CD4-positive, alpha-beta memory T cell (primary cell): ENCODE measurements at places on chromosomes 2 and 18. TPM values are rescaled to one million over a fixed set of nuclear protein-coding genes. Genes with fewer than 3 reads are reported as not detected.

DNA sequence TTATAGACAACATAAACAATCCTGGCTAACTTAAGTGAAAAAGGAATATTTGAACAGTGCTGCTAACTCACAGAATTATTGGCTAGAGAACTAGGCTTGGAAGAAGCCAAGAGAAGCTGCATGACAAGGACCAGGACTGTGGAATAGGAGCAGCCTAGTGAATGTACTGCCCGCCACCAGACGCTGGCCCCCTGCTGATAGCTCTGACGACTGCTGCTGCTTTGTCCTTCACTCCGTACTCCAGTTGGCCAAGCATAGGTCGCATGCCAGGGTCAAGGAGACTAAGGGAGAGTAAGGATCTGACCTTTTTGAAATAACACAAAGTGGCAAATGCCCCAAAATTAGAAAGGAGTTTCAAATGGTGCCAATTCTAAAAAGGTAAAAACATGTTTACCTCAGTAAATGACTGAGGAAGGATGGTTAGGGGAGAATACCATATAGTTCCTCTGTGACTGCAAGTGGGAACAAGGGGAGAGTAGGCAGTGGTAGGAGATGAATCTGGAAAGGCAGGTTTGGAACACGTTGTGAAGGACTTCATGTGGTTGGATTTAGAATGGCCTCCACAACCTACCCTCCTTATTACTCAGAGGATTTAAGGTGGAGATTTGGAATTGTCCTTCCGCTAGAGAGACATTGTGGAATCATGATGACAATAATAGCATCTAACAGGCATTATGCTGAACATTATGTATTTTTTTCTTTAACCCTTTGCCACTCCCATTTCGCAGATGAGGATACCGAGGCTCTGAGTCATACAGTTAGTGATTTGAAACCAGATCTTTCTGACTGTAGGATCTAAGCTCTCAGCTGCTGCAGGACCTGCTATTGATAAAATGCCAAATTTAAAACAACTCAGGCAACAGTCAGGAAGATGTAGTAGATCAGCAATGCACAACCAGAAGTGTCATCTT is 19.5 kb downstream of the STRADB start:
- no peak overlapping the region for H3K4me3 ChIP-seq
- DNase-seq = no peak
- H3K36me3 ChIP-seq = peaks cover 15% of the 10 kb centered on the region
- no peak overlapping the region for H3K27ac ChIP-seq
- no peaks in the 10 kb centered on the region for H3K27me3 ChIP-seq

DNA sequence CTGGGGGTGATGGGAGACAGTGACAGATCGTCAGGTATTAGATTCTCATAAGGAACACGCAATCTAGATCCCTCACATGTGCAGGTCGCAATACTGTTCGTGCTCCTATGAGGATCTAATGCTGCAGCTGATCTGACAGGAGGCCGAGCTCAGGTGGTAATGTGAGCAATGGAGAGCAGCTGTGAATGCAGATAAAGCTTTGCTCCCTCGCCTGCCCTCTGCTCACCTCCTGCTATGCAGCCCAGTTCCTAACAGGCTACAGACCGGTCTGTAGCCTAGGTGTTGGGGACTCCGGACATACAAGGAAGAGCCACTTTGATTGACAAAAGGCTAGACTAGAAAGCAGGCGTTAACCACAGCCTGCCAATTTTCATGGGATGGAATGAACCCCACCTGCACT is 183.6 kb upstream of the TMEM200C start:
- H3K27ac ChIP-seq = no peak overlapping the region
- no peak overlapping the region for H3K4me3 ChIP-seq
- H3K36me3 ChIP-seq = no peaks in the 10 kb centered on the region
- H3K27me3 ChIP-seq = no peaks in the 10 kb centered on the region

DNA sequence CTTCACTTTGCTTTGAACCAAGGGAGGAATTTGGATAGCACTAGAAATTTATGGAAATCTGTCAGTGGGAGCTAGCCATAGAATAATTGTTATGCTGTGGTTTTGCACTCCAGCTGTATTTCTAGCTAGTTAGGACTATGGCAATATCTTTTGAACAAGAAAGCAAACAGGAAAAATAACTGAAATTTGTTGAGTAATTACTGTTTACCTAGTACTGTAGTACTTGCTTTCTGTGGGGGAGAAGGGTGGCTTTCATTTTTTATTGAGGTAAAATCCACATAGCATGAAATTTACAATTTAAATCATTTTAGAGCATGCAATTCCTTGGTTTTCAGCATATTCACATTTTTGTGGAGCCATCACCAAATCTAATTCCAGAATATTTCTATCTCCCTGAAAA is 28.4 kb downstream of the MBD5 start:
- H3K4me3 ChIP-seq = no peak overlapping the region
- H3K4me1 ChIP-seq = peaks cover 4% of the 10 kb centered on the region
- H3K27ac ChIP-seq = no peak overlapping the region
- H3K27me3 ChIP-seq = no peaks in the 10 kb centered on the region
- no peak for DNase-seq

RPIA gene
- 20.9 TPM for total RNA-seq

GRCh38 chr2:227386630-227387029 is 1.1 kb downstream of the SCYGR1 start:
- no peak for DNase-seq
- H3K36me3 ChIP-seq = no peaks in the 10 kb centered on the region
- H3K4me3 ChIP-seq = no peak overlapping the region
- no peaks in the 10 kb centered on the region for H3K4me1 ChIP-seq

DNA sequence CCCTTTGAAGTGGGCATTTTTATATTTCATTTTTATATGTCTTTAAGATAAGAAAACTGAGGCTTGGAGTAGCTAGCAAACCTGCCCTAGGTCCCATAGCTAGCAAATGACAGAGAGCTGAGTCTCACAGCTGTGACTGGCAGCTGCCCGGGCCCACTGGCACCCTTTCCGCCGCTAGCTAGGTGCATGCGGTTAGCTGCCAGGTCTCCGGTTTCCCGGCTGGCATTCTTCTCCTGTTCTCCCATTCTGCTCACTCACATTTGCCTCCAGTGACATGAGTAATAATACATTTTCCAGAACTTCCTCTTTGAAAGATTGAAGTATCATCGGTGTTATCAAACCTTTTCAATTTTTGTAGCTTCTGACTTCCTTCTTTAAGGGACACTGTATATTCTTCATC is 38.7 kb downstream of the MTCL1 start:
- H3K27ac ChIP-seq = no peak overlapping the region
- no peaks in the 10 kb centered on the region for H3K27me3 ChIP-seq
- H3K4me1 ChIP-seq = peaks cover 46% of the 10 kb centered on the region
- no peak overlapping the region for H3K4me3 ChIP-seq
- no peak for DNase-seq

GRCh38 chr18:64416990-64417389 is 268.1 kb upstream of the LINC00305 start:
- no peak overlapping the region for H3K27ac ChIP-seq
- H3K4me3 ChIP-seq = no peak overlapping the region
- no peaks in the 10 kb centered on the region for H3K4me1 ChIP-seq
- DNase-seq = no peak
- no peaks in the 10 kb centered on the region for H3K27me3 ChIP-seq

- H3K36me3 ChIP-seq = no peaks in the 10 kb centered on the region
- H3K27me3 ChIP-seq = no peaks in the 10 kb centered on the region
- DNase-seq = no peak
- H3K4me3 ChIP-seq = no peak overlapping the region
Observed at GRCh38 chr2:634636-635388, 42.4 kb downstream of the TMEM18 start.

LRRTM1 gene
- not detected for total RNA-seq

DNA sequence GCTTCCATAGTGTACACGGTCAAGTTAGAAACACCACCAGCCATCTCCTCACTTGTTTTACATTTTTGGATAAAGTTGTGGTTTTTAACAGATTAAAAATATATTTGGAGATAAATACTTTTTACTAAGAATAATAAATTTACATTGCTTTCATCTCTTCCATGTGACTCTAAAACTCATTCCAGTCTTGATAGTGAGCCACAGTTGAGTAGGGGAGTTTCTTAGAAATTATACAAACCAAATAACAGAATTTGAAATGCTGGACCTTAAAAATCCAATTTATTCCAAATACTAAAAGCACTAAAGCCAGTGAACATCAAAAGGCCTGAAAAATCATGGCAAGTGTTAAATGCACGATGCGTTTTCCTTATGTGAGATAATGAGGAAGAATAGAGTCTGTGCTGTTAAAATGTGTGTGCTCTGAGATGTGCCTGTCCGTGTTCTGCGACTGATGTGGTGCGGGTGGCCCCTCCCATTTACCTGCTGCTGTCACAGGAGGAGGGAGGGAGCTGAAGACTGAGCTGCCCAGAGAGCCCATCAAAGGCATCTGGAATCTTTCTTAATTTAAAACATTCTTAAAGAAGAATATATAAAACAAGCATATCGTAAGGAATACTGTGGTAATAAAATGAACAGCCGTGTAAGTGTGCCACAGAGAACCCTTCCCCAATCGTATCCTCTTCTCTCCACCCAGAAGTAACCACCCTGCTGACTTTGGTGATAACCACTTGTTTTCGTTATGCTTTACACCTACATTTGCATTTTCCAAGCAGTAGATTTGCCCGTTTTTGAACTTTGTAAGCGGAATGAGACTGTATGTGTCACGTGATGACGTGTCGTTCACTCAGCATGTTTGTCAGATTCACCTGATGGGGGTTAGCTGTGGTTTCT is 57.0 kb upstream of the TXNDC2 start:
- no peaks in the 10 kb centered on the region for H3K27me3 ChIP-seq
- H3K4me3 ChIP-seq = no peak overlapping the region
- no peak overlapping the region for H3K27ac ChIP-seq
- no peaks in the 10 kb centered on the region for H3K36me3 ChIP-seq

DNA sequence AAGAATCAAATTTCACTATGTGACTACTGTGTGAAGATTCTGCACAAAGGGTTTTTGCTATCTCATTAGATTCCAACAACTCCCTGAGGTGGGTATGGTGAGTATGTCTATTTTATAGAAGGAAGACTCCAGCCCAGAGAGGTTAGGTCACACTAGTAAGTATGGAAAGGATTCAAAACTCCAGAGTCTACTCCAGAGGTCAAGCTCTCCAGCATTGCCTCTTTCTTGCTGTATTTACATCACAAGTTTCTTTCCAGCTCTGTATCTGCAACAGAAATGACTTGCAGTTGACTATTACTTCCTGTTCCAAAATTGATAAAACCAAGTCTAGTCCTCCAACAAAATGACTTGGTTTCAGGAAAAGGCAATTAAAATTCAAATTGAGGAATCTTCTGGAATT is 2.1 kb downstream of the COL4A4 start:
- H3K4me3 ChIP-seq = no peak overlapping the region
- H3K27ac ChIP-seq = no peak overlapping the region
- no peaks in the 10 kb centered on the region for H3K36me3 ChIP-seq
- DNase-seq = no peak
- H3K27me3 ChIP-seq = no peaks in the 10 kb centered on the region

- no peaks in the 10 kb centered on the region for H3K36me3 ChIP-seq
- no peak overlapping the region for H3K4me3 ChIP-seq
- H3K27me3 ChIP-seq = no peaks in the 10 kb centered on the region
- no peak for DNase-seq
- H3K27ac ChIP-seq = no peak overlapping the region
- H3K4me1 ChIP-seq = no peaks in the 10 kb centered on the region
Observed at GRCh38 chr18:47191961-47192360, 15.8 kb upstream of the IER3IP1 start.

DNA sequence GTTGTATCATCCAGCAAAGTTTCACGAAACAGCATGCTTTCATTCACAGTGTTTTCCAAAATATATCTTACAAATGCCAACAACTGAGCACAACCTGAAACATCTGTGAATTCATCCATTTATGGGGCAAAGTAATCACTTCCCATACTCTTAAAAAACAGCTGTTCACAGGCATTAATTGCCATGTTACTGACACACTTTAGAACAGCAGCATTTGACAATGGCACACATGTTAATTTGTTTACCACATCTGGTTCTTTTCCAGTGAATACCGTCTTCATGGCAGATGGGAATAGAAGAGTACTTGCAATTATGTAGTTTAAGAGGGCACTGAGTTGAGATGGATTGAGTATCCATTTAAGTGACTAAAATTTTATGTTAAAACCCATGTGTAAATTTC is 347.4 kb upstream of the LRP1B start:
- no peak for DNase-seq

- no peaks in the 10 kb centered on the region for H3K27me3 ChIP-seq
- H3K27ac ChIP-seq = no peak overlapping the region
- no peak overlapping the region for H3K4me3 ChIP-seq
- H3K4me1 ChIP-seq = no peaks in the 10 kb centered on the region
Observed at GRCh38 chr2:47078541-47079482, 76.3 kb downstream of the STPG4 start.

RMC1 gene
- 56.6 TPM for total RNA-seq

- H3K4me3 ChIP-seq = no peak overlapping the region
- no peaks in the 10 kb centered on the region for H3K4me1 ChIP-seq
- no peak overlapping the region for H3K27ac ChIP-seq
- no peak for DNase-seq
- H3K36me3 ChIP-seq = no peaks in the 10 kb centered on the region
Observed at GRCh38 chr2:74985978-74986609, 27.7 kb downstream of the POLE4 start.

DNA sequence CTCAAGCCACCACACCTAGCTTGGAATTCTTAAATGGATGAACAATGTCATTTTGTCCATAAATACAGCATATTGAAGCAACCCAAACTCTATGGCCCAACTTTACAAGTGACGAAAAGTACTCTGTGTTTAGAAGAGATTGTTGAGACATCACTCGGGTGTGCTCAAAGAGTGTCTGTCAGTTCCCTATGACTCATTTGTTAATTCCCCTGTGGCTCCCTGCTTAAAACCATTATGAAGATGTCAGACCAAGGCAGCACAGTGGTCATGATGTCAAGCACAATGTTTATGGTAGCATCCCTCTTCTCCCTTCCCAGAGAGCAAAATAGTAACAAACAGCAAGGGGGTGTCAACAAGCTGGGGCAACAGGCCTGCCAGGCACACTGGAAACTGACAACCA is 3.0 kb downstream of the LYG1 start:
- no peaks in the 10 kb centered on the region for H3K4me1 ChIP-seq
- H3K4me3 ChIP-seq = no peak overlapping the region
- no peaks in the 10 kb centered on the region for H3K27me3 ChIP-seq
- no peaks in the 10 kb centered on the region for H3K36me3 ChIP-seq
- DNase-seq = no peak

NCKAP5 gene
- total RNA-seq = not detected

DNA sequence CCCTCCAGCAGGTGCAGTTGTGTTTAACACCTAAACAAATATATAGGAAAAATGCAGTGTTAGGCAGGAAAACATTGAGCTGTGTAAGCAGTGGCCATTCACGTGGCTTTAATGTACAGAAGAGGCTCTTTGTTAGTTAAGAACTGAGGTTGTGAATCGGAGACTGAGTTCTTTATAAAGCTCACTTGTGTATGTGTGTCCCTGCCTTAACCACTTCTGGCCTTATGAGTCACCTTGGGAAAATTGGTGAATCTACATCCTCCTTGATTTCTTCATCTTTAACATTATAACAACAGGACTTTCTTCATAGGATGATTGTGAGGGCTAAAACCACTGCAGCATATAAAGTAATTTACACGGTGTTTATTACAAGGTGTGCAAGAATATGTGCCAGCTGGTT is 188.4 kb upstream of the TPO start:
- no peaks in the 10 kb centered on the region for H3K27me3 ChIP-seq
- H3K27ac ChIP-seq = no peak overlapping the region
- DNase-seq = no peak
- no peaks in the 10 kb centered on the region for H3K4me1 ChIP-seq
- no peak overlapping the region for H3K4me3 ChIP-seq

ABCG8 gene
- not detected for total RNA-seq

GRCh38 chr2:40315683-40316082 is 136.2 kb downstream of the SLC8A1 start:
- no peak overlapping the region for H3K4me3 ChIP-seq
- H3K4me1 ChIP-seq = no peaks in the 10 kb centered on the region
- DNase-seq = no peak
- H3K27me3 ChIP-seq = no peaks in the 10 kb centered on the region
